ENCODE measurements at places on chromosomes 11 and 22.
A peak's percentile ranks its signal among the peaks of the same experiment; 100 is the strongest.

- DNase-seq = no peak
These were observed 1227.2 kb upstream of the TENM4 start for GRCh38 chr11:80668039-80668438.

GRCh38 chr11:66985508-66986177 is 10.5 kb downstream of the C11orf86 start:
- no peak for DNase-seq

DNA sequence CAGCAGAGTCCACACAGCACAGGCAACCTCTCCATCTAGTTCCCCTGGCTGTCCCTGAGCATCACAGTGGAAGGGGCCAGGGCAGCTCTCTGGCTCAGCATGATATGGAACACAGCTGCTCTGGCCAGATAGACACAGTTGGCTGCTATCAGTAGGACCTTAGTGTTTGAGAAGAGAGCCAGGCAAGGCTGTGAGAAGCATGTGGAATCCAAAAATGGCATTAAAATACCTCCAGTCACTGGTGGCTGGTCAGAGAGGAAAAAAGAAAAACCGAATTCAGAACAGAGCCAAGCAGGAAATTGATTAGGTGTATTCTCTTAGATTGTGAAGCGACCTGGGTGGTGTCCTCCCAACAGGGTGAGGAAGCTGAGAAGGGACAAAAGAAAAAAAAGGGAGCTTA is 27.9 kb downstream of the SERPINH1 start:
- no peak for DNase-seq

GRCh38 chr11:29996016-29996415 is 20.8 kb downstream of the KCNA4 start:
- no peak for DNase-seq

DNA sequence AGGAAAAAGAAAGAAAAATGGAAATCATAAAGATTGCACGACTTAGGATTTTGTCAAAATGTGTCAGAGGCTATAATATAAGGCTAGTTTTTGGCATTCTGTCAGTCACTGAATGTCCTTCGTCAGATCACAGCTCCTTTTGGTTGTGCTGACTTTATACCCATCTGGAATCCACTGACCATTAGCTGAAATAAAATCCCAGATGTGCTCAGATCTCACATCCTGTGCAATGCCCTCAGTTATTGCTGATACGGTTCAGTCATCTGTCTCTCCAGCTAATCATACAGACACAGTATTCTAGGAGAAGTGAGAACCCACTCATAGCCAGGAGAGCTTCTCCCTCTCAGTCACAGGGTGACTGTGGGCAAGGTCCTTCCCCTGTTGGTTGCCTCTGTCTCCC is 11.5 kb downstream of the CD44 start:
- DNase-seq = no peak

GRCh38 chr11:134362192-134362901 is 30.6 kb downstream of the GLB1L2 start:
- no peak for DNase-seq

DNA sequence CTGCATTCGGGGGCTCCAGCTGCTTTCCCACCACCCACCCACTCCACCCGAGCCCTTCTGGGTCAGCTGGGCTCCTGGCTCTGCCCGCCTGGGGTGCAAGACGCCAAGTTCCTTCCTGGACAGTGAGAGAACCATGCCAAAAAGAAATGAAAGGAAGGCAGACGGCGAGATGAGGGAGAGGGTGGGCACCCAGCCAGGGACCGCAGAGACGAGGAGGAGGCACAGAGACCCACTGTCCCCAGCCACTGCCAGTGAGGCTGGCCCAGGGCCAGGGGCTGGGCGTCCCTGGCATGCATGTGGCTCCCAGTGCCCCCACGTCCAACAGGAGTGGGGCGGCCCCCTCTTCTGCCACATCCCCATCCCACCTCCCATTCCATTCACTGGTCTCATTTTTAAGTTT is 10.8 kb upstream of the CD81 start:
- no peak for DNase-seq

DNA sequence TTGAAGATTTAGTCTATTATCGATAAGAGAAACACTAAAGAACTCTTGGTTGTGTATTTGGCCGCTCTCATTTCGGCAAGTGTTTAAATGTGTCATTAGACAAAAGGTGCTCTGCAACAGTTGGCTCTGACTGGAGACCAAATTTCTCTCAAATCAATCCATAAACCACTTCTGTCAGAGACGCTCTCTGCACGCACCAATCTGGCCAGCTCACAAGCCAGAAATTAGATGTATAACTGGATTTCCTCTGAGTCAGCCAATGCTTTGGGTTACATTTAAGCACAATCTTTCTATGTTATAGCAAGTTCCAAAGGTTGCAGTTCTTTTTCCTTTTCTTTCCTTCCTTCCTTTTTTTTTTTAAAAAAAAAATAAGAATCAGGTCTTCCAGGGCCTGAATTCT is 17.6 kb upstream of the PARVA start:
- no peak for DNase-seq

DNA sequence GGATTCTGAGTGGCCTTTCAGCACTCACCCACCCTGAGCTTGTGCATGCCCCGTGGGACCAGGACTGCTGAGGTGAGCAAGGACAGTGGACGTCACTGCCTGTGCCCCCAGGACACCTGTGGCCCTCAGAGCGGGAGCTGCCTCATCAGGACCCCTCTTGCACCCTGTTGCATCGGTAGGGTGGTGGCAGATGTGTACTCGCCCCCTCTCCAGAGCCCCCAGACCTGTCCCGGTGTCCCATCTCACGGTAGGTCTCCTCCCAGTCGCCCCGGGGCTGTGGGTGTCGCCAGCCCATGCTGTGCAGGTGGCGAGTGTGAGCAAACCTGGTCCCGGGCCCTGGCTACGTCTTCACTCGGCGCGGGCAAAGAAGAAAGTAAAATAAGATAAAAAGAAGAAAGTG is 374.2 kb downstream of the TBC1D22A start:
- no peak for DNase-seq

DNA sequence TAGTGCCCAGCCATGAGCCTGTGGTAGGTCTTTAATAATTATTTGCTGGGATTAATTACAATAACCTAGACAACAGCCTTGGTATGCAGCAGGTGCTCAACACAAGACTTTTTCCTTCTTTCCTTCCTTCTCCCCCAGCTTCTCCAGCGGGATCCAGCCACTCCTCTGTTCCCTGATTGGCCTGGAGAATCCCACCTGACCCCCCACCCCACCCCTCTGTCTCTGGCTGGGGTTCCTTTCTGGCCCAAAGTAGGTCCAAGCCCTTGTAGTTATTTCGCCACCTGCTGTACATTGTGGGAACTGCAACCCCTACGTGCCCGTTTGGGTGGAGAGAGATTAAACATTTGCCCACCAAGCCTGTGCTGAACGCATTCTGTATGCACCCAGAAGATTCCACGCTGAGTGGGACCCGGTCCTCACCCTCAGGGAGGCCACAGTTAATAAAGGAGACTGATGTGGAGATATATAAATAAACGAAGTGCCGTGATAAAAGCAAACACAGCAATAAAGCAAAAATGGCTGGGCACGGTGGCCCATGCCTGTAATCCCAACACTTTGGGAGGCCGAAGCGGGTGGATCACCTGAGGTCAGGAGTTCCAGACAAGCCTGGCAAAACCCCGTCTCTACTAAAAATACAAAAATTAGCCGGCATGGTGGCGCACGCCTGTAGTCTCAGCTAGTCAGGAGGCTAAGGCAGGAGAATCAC is 32.1 kb upstream of the DGKZ start:
- DNase-seq = peak; percentile 96

DNA sequence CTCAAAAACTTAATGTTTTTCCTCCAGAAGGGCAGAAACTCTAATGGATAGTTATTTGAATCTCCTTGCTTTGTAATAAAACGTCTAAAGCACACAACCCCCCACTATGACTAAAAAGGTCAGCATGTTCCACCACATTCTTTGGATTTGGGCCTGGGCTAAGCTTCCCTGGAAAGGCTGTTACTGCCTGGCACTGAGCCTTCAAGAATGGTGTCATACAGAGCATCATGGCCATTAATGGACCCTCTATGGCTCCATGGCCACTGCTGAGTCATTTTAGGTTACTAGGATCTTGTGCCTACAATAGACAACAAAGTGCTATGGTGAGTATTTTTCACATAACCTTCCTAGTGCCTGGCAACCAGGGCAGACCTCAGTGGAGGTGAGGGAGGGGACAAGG is 242.6 kb upstream of the FAT3 start:
- no peak for DNase-seq

DNA sequence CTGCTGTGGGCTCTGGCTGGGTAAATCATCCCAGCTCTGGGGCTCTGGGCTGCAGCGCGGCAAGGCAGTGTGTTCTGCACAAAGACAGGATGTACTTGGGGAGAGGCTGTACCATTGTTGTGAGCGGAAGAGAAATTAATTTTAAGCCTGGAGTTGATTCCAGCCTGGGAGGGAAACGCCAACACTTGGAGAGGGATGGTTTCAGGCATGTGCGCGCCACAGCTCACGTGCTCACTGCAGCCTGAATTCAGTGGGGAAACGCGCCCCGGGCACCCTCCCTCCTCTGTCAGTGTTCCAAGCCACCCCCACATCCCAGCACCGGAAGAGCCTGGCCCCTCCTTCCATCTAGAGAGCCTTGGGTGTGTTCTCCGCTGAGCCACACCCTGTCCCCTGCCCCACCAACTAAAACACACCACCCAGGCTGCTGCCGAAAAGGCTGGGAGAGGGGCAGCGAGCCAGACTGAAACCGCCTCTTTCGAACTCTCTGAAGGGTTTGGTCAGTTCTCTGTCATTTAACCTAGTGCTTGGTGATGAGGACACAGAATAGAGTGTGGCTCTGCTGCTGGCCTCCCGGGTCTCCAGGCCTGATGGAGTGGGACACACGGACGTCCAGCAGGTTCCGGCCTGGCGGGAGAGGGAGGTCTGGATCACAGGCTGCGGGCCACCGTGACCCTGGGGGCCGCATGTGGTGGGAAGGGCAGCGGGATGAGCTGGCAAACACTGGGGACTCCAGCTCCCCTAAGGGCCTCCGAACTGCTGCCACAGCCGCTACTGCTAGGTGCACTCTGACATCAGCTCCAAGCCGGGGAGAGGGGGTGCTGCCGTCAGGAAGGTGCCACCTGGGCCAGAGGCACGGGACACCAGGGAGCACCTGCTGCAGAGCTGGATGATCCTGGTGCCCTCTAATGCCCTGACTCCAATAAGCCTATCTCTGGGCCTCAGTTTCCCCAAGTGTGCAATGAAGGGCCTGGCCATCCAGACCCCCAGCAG is 230.8 kb downstream of the CTTN start:
- DNase-seq = no peak

GRCh38 chr11:832529-833113 is at the start of gene CD151:
TSS of gene CD151 (plus strand) at chr11:832952. CDS start at chr11:836070, 3,118 bp downstream.
- peak; percentile 79 for DNase-seq

GRCh38 chr11:13009476-13009920 is 382 bp downstream of the RASSF10 start:
- no peak for DNase-seq

DNA sequence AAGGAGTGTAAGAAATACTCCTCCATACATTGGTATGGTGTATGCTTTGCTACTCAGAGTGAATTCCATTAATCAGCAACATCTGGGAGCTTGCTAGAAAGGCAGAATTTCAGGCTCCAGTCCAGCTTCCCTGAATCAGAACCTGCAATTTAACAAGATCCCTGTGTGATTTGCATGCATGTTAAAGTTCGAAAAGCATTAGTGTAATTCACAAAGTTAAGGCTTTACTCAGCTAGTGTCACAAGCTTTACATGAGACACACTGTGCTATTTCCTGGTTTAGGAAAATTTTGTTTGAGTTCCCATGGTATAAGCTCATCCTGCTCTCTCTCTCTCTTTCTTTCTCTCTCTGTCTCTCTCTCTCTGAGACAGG is 37.0 kb upstream of the HEPHL1 start:
- DNase-seq = no peak

- DNase-seq = no peak
These were observed 1451.2 kb downstream of the BRD1 start for GRCh38 chr22:48376428-48376827.

DNA sequence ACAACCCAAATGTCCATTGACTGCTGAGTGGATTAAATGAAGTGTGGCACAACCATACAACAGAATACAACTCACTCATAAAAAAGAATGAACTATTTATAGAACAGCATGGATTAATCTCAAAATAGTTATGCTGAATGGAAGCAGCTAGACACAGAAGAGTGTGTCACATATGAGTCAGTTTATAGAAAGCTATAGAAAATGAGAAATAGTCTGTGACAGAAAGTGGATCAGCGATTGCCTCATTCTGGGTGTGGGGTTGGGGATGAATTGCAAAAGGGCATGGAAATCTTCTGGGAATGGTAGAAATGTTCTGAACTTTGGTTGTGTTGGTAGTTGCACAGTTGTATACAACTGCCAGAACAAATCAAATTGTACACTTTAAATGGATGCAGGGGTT is 37.4 kb downstream of the PRR5L start:
- no peak for DNase-seq

DNA sequence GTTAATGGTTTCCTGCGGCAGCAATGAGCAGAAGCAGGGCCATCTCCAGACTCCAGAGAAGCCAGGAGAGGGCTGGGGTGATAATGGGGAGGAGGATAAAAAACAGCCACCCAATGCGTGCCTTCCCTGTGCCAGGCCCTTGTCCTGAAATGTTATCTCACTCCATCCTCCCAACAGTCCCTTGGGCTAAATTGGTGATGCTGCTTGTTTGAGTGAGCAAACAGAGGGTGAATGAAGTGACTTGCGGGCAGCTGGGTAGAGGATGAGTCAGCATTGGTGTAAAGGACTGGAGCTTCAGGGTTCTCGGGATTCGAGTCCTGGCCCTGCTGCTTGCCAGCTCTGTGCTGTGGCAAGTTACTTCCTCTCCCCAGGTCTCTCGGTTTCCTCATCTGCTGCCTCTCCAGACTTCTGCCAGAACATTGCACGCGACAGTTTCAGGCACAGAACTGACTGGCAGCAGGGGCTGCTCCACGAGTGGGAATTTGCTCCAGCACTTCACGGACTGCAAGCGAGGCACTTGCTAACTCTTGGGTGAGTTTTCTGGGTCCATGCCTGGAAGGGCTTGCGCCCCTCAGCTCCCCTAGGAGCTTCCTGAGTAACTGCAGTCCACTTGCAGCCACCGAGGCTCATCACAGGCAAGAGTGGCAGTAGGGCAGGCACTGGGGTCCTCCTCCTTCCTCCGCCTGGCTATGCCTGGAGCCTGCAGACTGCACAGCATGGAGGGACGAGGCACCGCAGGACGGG is at the start of gene P2RY6:
TSS of gene P2RY6 (plus strand) at position 403 of the 744 bp plus-strand sequence. CDS start 24,181 bp downstream, outside the sequence.
- peak; percentile 92 for DNase-seq

GRCh38 chr11:46047520-46047919 is 73.7 kb downstream of the PHF21A start:
- DNase-seq = no peak

GRCh38 chr11:17828311-17828751 is 93.8 kb downstream of the KCNC1 start:
- DNase-seq = no peak

- peak; percentile 16 for DNase-seq
These were observed 23.1 kb upstream of the IRAG1 start for GRCh38 chr11:10716543-10717259.

GRCh38 chr11:11533751-11534150 is 88.1 kb downstream of the GALNT18 start:
- no peak for DNase-seq

- no peak for DNase-seq
These were observed 567.9 kb downstream of the NTM start for GRCh38 chr11:131938351-131938751.

GRCh38 chr11:65440831-65441499 is 18.4 kb downstream of the NEAT1 start:
- DNase-seq = no peak

GRCh38 chr11:76801736-76802135 is 18.6 kb downstream of the TSKU start:
- DNase-seq = no peak

- DNase-seq = no peak
These were observed 1.0 kb downstream of the NUP98 start for GRCh38 chr11:3796346-3796745.
